ENCODE measurements at places on chromosomes 16 and 17.

DNA sequence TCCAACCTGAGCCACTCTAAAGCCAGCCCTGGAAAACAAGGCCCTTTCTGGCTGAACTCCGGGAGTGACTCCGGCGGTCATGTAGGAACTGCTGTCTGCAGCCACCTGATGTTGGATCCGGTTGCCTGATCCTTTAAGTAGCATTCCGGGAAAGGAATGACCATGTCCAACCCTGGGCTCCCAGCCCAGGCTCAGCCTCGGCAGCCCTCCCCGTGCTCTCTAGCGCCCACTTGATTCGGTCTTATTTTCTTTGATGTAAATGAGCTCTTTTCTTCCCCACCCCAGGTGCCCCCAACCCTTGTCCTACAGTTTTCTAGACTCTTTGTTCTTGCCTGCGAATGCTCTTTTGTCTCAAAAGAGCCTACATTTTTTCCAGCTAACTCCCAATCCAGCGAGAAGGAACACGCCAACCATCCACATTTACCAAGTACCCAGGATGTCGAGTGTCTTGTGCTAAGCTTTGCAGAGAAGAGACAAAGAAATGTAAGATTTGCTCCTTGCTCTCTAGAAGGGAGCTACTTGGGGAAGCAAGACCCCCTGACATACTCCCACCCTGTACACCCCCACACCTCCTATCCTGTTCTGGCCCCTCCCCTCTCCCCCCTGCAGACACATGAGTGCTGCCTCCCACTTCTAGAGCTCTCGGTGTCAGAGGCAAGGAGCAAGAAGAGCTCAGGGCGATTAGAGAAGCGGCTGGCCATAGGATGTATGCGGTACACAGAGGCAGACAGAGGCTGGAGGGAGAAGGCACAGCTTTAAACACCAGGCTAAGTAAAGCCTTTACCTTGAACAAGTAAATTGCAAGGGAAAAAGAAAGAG lies 53.8 kb downstream of the COG7 start:
- no peak for DNase-seq

GRCh38 chr17:71412803-71413202 lies 708.0 kb upstream of the SOX9 start:
- DNase-seq, result no peak

DNA sequence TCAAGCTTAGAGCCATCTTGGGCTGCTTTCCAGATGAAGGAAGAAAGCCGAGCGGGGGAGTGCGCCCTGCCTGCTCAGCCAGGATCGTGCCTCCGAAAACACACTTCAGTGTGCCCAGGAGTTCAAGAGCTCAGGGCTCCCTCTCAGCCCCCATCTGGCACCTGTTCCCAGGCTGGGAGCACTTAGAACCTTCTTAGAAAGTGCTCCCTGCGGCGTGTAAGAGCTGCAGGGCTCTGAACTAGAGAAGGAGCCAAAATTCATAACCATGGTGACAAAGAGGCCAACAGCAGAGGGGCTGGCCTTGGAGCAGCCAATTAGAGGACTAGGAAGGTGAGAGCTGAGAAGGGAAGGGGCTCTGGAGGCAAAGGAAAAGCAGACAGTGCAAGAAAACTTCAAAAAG lies 59.0 kb upstream of the TNRC6C start:
- no peak for DNase-seq

DNA sequence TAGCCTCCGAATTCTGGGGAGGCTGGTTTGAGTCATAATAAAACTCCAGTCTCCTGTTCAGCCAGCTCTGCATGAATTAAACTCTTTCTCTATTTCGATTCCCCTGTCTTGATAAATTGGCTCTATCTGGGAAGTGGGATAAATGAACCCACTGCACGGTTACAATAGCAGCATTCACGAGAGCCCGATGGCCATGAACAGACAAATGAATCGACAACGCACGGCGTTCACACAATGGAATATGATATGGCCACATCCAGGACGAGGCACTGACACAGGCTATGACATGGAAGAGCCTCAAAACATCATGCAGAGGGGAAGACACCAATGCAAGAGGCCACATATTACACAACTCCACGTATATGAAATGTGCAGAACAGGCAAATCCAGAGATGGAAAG lies 5.6 kb upstream of the CARD14 start:
- no peak for DNase-seq

DNA sequence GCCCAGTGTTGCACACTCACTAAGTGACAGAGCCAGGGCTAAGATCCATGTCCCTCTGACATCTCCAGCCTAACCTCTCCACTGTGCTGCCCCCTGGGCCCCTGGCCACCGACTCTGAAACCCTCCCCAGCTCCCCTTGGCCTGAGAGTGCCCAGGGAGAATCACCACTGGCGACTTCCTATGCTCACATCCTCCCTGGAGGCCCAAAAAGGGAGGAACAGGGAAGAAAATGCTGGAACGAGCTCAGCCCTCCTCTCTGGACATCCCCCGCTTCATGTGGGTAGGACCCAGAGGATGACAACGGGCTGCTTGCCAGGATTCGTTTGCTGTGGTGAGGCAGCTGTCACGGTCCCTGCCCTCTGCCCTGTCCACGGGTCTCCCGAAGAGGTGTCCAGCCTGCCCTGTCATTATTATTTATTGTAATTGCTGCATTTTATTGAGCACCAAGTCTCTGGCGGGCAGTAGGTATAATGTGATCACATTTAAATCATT lies 153.5 kb upstream of the RPL38 start:
- DNase-seq, result no peak

- no peak for DNase-seq
Observed at GRCh38 chr17:8894202-8894671, 26.8 kb upstream of the PIK3R6 start.
